ENCODE measurements at places on chromosomes 6 and 20.

GRCh38 chr6:107740496-107741190 lies 83.5 kb downstream of the SCML4 start:
- no peak for DNase-seq

GRCh38 chr6:20866036-20866435 lies 331.8 kb downstream of the CDKAL1 start:
- DNase-seq: no peak

- no peak for DNase-seq
These were observed 28.7 kb downstream of the COL11A2 start for GRCh38 chr6:33163540-33163939.

- DNase-seq: no peak
These were observed 58.0 kb upstream of the AHI1 start for GRCh38 chr6:135555550-135555949.

- DNase-seq: no peak
These were observed 237.7 kb downstream of the DLL1 start for GRCh38 chr6:170052991-170053821.

GRCh38 chr20:44616604-44616964 lies 34.2 kb downstream of the PKIG start:
- DNase-seq: no peak

- no peak for DNase-seq
These were observed 54.4 kb downstream of the TPD52L1 start for GRCh38 chr6:125207956-125208355.

GRCh38 chr20:8094415-8094818 lies 37.6 kb upstream of the PLCB1 start:
- no peak for DNase-seq

DNA sequence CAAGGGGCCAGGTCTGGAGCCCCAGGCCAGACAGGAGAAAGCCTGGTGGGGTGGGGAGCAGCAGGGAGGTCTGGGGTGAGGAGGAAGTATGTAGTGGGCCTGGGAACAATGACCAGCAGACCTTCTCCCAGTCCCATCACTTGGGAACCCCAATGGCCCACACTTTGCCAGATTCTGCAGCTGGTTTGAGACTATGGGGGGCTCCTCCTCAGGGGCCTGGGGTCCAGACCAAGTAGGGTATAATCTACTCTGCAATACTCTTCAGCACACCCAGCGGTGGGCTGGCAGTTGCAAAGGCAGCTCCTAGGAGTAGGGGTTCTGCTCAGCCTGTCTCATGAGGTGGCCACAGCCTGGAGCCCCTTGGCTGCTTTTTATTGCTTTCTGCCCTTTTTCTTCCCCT lies 52.8 kb downstream of the NPEPL1 start:
- no peak for DNase-seq
